ENCODE measurements at places on chromosomes 5 and 9. TPM values are rescaled to one million over a fixed set of nuclear protein-coding genes. Genes with fewer than 3 reads are reported as not detected.

The OTULINL gene
- total RNA-seq: 0.14 TPM

The CNTNAP3B gene
- total RNA-seq: 202 TPM

The AIF1L gene
- total RNA-seq: 64.6 TPM

The TLR4 gene
- total RNA-seq: 51.7 TPM

The SLC6A3 gene
- total RNA-seq: not detected

DNA sequence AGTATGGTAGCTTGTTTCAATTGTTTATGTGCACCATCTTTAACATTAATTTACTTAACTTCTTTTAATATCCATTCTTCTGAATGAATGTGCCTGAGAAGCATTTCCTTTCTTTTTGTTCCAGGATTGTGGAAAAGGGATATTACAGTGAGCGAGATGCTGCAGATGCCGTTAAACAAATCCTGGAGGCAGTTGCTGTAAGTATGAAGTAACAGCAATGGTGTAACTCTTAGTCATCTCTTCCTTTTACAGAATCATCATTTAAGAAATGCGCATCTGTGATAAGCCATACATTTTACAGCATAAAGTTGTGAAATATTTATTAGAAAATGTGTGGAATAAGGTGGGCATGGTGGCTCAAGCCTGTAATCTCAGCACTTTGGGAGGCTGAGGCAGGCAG is 117.7 kb downstream of the STARD4 start:
- DNase-seq: peak; percentile 1

- DNase-seq: no peak
These were observed 19.2 kb downstream of the UBAP1 start for GRCh38 chr9:34197756-34198711.

- DNase-seq: no peak
These were observed 476.4 kb downstream of the KDM4C start for GRCh38 chr9:7234144-7234543.

DNA sequence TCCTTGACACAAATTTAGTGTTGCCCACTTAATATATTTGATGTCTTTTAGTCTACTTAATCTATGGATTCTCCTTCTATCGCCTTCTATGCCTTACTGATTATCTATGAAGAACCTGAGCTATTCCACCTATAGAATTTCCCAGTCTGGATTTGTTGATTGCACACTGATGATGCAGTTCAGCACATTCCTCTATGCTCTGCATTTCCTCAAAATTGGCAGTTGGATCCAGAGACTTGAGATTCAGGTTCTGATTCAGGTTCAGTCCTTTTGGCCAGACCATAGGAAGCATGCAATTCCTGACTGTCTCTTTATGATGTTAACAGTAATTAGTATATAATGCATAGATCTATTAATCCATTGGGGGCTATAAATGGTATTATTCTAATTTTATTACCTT is 13.8 kb downstream of the SLC22A5 start:
- DNase-seq: no peak

DNA sequence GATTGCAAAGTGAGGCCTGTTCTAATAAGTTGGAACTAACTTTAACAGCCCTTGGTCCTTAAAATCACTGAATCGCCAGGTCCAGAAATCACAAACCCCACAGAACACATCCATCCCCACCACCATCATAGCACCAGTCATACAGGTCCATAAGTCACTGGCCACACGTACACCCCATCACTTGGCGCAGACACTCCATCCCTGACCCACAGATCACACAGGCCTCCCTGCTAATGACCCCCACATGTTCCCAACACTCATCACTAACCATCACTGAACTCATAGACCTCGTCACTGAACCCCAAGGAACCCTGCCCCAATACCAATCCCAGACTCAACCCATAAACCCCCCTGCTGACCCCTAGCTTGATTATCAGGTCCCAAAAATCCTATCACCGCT is 41.2 kb upstream of the ZNF300 start:
- no peak for DNase-seq

GRCh38 chr5:44275908-44276307 is 113.3 kb downstream of the FGF10 start:
- DNase-seq: no peak

DNA sequence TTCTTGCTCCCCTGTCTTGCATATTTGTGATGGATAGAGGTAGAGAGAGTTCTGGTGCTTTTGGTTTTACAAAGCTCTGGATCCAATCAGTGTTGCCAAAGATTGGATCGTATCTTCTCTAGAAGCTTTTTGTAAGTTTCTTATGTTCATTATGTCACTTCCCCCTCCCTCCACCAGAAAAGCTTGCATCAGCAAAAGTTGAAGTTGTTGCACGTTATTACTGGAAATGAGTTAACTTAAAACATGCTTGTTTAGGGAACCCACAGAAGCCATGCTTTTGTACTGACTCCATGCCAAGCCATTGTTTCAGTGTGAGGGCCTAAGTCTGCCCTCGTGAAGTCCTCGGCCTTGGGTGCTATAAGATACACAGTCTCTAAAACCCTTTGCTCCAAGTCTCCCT is 186.5 kb downstream of the ERCC6L2 start:
- DNase-seq: no peak

GRCh38 chr5:169668732-169669131 is 31.7 kb downstream of the DOCK2 start:
- no peak for DNase-seq

DNA sequence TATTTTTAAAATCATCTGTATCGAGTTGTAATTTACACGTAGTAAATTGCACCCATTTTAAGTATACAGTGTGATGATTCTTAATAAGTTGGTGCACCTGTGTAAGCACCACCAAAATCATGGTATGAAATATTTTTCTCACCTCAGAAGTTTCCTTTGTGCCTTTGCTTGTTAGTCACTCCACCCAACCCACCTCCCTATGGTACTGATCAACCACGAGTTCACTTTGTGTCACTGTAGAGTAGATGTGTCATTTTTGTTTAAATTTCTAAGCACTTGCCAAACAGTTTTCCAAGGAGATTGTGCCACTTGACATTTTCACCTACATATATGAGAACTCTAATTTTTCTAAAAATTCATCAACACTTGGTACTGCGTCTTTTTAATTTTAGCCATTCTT is 806.5 kb downstream of the TLR4 start:
- no peak for DNase-seq

GRCh38 chr5:68272289-68272688 is 56.7 kb downstream of the PIK3R1 start:
- no peak for DNase-seq

DNA sequence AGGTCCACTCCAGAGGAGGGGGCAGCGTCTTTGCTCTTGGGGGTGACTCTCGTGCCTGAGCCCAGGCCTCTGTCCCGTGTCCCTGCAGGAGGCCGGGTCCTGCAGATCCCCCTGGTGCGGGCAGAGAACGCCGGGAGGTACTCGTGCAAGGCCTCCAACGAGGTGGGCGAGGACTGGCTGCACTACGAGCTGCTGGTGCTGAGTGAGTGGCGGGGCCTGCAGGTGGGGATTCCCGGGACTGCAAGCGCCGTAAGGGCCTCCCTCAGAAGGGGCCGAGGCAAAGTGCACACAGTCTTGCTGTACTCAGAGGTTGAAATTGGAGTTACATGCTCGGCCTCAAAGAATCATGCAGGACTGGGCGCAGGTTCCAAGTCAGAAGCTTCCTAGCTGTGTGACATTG is 62.7 kb upstream of the ASS1 start:
- no peak for DNase-seq

DNA sequence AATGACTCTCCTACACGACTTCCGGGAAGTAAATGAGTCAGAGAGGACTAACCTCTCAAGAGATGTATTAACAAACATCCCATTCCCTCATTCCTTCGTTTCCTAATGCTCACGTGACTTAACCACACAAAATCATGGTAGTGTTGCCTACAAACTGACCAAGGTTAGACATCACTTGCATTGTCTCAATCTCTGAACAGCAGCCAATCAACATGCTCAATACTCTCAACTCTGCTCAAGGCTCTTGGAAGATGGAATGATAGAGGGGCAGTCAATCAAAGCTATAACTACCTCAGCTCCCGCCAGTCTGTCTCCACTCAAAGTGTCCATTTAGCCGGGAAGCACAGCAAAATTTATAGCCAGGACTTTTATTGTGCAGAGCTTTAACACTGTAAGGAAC is 143.8 kb upstream of the PIK3R1 start:
- DNase-seq: no peak

GRCh38 chr5:150296496-150296895 is 6.2 kb downstream of the ARSI start:
- no peak for DNase-seq

DNA sequence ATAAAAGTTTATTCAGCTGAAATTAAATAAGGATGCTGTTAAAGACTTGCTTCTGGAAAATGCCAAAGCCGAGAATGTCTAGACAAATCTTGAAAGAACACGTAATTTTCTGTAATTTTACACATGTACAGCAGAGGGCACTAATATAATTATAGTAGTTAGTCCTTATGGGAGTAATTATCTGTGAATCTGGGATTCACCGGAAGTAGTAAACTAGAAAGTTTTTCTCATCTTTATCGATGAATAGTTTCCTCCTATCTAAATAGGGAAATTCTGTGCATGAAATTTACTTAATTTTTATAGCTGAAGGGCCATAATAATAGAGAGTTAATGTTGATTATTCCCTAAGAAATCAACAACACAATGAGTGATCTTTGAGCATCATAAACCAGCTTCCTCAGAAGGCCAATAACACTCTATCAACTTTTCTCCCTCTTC is 18.4 kb upstream of the CNTLN start:
- DNase-seq: no peak

DNA sequence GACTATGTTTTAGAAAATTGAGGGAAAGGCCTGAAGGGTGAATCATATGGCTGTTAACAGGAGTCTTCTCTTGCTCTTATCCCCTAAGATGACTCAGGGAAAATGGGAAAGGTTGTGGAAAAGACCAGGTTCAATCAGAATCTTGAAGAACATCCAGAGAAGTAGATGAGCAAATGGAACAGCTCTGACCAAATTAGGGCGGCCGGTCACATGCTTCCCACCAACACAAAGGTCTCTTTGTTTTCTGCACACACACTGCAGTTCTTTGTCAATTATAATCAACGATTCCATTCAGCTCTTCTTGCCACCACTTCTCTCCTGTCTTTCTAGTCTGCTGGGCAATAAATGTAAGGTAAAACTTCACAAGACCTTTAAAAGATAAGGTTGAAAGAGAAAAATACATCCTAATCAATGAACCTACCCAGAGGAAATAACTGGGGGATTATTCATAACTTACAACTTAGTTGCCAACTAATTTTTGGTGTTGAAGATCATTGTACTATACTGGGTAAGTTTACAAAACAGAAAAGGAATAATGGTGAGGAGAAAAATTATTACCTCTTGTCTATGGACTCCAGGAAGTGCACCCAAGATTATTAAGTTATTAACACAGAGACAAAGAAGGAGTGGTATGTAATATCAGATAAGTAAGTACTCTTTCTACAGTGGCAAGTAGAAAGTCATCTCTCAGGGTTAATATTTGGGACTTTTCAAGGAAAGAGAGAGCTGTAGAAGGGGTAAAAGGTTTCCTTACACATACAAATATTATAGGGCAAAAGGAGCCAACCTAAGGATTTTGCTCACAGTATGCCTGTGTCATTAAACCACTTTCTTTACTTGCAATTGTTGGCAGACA is 441.9 kb upstream of the PIK3R1 start:
- DNase-seq: no peak

- DNase-seq: no peak
These were observed 29.9 kb upstream of the MYOT start for GRCh38 chr5:137837491-137838394.

GRCh38 chr9:127014216-127014909 is 99.8 kb downstream of the RALGPS1 start:
- no peak for DNase-seq

- DNase-seq: no peak
These were observed 32.1 kb upstream of the LMNB1 start for GRCh38 chr5:126744836-126745235.

GRCh38 chr9:124764774-124765438 is 6.2 kb downstream of the NR6A1 start:
- no peak for DNase-seq

GRCh38 chr5:150595466-150596031 is 44.9 kb upstream of the SYNPO start:
- peak; percentile 89 for DNase-seq

Data from pulmonary artery endothelial cell (primary cell).